HFF-Myc (cell line): ENCODE measurements at places on chromosomes 11 and 22.

DNA sequence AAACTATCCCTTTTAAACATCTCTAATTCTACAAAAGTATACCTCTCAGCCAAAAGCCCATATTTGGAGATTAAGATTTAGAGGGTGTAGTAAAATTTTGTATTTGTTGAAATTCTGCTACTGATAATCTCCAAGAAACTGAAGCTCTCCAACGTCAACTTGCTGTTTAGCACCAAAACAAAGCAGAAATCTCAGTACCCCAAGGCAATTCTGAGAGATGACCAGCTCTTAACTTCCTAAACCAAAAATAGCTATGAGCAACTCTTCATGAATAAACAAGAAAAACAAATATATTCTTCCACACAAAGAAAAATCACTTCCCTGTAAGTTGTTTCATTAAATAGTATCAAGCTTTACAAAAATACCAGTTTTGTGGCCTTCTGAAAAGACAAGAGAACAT is 13.3 kb downstream of the RRAS2 start:
- no peak for DNase-seq

GRCh38 chr22:28768701-28769393 is 3.6 kb upstream of the CCDC117 start:
- no peak for DNase-seq

GRCh38 chr11:33035011-33035410 is 4.4 kb upstream of the TCP11L1 start:
- DNase-seq: no peak

DNA sequence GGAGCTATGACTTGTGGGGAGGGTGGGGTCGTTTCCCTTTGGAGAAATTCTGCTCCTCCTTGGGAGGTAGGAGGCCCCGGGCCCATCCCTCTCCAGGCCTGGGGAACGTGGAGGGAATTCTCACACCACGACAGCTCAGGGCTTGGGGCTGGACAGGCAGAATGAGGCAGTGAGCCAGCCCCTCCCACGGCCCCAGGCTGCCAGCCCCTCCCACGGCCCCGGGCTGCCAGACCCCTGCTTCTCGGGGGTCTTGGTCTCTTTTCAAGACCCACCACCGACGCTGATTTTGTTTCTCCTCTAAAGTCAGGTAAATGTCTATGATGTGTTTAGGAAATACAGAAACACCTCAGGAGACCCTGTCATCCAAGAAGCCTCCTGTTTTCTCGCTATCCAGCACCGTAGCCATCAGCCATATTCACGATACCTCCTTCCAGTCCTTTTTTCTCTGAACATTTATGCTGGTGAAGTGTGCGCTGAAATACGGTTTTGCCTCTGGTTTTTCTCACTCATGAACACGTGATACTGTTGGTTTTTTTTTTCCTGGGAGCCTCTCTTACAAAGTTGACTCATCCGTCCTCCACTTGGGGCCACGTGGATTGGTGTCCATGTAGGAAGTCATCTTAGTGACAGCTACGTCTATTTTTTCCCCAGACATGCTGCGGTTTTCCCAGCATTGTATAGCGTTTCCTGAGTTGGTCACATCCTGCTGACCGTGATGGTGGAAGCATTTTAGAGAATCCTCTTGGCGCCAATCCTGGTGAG is 1219.6 kb downstream of the BRD1 start:
- no peak for DNase-seq

GRCh38 chr22:27115816-27116256 is 458.4 kb downstream of the MIAT start:
- DNase-seq: no peak

DNA sequence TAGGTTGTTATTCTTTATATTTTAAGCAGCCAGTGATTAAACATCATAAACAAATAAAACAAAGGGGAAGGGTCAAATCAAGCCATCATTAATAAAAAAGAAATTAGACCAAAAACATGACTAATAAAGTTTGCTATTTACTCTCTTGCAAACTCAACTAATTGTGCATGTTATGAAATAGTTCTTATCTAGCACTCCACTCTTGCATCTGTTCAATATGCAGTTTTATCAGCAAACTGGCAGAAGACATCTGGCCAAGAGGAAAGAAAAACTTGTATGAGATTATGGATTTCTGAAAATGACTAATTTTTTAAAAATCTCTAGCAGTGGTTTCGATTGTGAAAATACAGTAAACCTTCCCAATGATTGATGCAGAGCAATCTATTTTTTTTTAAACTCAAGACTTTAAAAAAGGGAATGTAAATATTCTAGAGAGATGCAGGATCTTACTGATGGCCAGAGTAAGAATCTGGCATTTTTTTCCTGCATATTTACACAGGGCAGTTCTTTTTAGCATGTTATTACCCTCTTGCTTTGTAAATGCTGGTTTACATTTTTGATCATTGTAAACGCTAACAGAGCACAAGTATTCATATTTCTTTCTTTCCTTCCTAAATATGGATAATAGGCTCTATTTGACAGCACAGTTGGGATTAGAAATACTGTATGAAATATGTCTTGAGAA is 83.3 kb downstream of the GRIA4 start:
- no peak for DNase-seq

GRCh38 chr11:123478352-123478987 is 48.4 kb downstream of the GRAMD1B start:
- DNase-seq: peak; percentile 71

GRCh38 chr11:111624608-111625007 is 22.4 kb downstream of the SIK2 start:
- DNase-seq: no peak

DNA sequence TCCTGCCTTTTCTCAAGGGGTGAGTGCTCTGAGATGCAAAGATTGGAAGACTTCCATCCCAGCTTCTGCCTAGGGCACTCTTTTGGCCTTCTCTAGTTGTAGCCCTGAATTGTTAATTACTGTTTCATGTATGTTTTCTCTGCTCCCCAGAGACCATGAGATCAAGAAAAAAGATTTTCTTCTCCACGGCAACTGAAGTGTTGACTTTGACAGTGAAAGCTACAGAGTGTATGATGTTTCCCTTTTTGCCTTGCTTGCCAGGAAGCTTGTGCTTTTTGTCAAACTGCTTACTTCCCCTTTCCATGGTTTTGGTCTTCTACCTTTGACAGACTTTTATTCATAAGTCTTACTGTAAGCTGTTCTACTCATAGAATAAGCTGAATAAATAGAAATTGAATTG is 23.3 kb upstream of the EIF3D start:
- DNase-seq: no peak

- DNase-seq: no peak
These were observed 1375.9 kb upstream of the RAG2 start for GRCh38 chr11:37973941-37974340.

DNA sequence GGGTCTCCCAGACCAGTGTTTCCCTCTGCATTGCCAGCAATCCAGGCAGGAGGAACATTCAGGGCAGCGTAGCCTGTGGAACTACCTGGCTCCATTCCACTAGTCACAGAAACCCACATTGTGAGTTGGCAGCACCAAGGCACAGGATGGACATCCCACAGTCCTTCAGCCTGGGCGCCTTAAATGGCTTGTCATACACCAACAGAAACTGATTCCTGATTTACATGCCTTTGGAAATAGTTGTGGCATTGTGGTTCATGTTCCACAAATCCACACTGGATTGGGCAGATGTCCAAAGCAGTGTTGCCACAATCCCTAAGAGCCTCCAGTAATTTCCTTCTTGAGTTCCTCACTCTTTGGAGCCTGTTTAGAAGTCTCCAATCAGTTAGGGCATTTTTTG is 225.6 kb downstream of the BLID start:
- no peak for DNase-seq

DNA sequence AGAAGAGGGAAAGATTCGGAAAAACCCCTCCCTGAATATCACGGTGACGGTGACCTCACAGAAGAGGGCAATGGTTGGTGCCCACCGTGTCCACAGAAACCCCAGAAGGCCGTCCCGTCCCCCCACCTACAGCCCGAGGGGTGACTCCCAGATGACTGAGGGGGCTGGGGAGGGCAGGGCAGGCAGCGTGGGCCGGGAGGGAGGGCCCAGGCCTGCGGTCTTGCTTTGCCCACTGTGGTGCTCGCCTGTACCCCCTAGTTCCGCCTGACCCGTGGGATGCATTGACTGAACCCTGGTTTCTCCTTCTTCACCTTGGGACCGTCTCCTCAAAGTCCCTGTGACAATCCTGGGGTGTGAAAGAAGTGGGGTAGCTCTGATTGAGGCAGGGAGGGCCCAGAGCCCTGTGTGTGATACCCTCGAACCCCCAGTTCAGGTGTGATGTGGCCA is 526.7 kb downstream of the BRD1 start:
- no peak for DNase-seq

- no peak for DNase-seq
These were observed 110.6 kb downstream of the TP53I11 start for GRCh38 chr11:44840085-44840478.

- DNase-seq: peak; percentile 31
These were observed 98.2 kb upstream of the NNMT start for GRCh38 chr11:114197799-114198500.

DNA sequence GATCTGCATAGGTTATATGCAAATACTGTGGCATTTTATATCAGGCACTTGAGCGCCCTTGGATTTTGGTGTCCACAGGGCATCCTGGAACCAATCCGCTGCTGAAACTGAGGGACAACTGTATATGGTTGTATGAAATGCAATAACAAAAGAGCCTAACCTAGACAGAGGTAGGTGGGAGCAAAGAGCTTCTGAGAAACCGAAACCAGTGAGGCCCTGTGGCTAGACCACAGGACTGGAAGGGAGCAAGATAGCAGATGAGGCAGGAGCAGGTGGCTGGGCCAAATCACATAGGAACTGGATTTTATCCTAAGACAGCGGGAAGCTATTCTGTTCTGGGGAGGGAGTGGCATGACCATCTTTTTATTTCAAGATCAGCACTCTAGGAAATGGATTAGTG is 30.1 kb downstream of the RCN1 start:
- no peak for DNase-seq

DNA sequence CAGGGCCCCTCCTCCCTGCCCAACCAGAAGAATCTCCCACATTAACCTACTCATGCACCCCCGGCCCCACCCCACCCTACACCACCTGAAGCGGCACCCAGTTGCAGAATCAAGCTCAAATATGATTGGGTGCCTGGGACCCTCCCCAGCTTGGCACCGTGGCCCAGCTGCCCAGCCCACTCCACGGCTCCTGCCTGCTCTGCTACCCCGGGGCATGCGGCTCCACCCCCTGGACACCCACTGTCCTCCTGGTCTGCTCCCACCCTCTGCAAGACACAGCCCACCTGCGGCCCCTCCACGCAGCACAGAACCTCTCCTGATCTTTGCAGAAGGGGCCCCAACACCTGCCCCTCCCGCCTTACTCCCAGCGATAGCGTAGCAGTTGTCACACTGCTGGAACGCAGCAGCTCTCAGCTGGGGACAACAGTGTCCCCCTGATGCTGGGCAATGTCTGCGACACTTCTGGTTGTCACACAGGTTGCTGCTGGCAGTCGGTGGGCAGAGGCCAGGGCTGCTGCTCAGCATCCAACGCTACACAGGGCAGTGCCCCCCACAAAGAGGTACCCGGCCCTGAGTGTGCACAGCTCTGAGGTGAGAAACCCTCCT is 32.0 kb upstream of the TESMIN start:
- no peak for DNase-seq

DNA sequence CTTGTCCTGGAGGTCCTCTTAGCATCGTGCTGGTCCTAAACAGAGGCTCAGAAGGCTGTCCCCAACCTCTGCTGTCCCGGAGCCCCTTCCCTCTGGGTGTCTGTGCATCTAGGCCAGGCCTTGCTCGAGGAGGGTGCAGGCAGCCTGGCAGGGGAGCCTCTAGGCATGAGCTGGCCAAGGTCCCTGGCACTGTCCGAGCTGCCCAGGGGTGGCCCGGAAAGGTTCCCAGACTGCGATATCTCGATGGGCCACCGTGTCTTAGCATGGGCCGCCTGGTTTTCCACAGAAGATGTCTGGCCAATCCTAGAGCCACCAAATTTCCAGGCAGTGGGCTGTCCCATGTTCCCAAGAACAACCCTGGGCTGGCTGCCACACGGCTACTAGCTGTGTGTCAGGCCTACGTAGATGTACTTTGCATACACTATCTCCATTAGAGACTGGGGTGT is 24.6 kb upstream of the SMIM38 start:
- DNase-seq: no peak

DNA sequence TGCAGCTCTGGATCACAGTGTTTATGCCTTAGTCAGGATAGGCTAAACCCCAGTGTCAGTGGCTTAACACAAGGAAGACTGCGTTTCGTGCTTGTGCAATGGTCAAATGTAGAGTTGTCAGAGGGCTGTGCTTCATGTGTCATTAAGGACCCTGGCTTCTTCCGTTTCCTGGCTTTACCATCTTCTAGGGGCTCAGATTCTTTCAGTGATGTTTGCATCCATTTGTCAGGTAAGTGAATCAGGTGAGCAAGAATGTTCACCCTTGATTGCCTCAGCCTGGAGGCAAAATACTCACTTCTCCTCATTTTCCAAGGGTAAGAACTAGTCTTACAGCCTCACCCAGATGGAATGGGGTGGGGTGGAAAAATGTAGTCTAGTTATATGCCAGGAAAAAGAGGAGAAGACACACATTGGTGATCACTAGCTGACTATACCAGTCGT is 20.5 kb upstream of the AMOTL1 start:
- no peak for DNase-seq

DNA sequence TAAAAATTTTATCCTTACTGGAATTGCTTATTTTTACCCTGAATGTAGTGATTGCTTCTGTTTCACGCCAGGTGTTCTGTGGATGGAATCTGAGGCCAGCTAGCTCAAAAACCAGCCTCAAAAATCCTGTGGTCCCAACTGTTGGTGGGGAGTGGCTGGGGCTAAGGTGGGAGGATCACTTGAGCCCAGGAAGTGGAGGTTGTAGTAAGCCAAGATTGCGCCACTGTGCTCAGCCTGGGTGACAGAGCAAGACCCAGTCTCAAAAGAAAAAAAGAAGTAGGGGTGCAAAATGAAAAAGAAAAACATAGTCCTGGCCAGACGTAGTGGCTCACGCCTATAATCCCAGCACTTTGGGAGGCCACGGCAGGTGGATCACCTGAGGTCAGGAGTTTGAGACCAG is 27.0 kb upstream of the SLC5A1 start:
- DNase-seq: no peak

DNA sequence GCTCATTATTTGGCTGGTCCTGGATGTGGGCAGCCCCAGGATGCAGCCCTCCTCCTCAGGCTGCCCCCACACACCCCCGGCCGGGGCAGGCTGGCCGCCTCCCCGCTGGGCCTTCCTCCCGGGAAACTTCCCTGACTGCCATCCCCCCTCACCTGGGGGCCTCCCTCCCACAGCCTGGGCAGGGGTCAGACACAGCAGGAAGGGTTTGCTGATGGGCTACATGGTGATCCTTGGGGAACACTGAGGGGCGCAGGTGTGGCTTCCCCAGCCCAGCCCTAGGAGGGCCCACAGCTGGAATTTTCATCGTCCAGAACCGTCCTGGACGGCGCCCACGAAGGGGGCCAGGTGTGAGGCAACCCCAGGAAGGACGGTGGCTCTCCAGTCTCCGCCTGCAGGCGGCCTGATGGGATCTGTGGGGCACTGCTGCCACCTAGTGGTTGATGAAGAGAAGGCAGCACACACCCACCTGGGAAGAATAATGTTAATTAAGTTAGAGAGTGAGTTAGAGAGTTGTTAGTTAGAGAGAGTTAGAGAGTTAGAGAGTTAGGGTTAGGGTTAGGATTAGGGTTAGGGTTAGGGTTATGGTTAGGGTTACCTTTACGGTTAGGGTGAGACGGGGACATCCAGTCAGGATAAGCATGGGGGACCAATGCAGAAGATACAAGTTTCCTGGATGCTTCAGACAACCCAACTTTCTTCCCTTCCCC is 75.9 kb upstream of the PRR5 start:
- DNase-seq: no peak

- no peak for DNase-seq
These were observed 74.7 kb upstream of the WNT7B start for GRCh38 chr22:46051646-46052045.
